ENCODE measurements at places on chromosomes 16 and 17. TPM values are rescaled to one million over a fixed set of nuclear protein-coding genes. Genes with fewer than 3 reads are reported as not detected.

DNA sequence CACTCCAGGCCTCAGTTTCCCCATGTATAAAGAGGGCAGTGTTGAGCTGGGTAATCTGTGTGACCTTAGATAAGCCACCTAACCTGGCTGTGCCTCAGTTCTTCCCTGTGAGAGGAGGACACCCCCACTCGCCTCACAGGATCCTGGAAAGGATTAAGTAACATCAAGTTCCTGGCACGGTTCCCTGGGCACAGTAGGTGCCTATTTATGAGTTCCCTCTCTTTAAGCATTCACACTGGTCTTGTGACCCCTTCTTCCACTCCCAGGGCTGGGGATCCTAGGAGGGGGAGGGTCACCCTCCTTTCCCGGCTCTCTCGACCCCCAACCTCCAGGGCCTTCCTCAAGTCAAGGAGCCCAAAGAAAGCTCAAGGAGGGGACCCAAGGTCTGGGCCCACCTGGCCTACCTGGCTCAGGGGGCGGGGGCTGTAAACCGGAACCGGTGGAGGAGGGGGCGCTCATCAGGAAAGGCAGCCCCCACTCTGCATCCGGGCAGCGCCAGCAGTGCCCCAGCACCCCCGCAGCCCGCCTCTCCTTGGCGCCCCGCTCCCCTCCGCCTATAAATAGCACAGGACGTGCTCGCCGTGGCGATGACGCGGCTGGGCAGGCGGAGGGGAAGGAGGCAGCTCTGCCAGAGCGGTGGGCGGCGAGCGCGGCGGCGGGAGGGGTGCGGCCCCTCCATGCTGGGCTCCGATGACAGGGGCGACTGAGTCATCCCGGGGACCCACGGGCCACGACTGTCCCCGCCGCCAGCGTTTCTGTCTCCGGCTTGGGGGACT, 9.4 kb downstream of the RPL19 start:
- peak; percentile 71 for DNase-seq

GRCh38 chr17:80968602-80969029, 23.0 kb upstream of the CHMP6 start:
- DNase-seq: peak; percentile 71

DNA sequence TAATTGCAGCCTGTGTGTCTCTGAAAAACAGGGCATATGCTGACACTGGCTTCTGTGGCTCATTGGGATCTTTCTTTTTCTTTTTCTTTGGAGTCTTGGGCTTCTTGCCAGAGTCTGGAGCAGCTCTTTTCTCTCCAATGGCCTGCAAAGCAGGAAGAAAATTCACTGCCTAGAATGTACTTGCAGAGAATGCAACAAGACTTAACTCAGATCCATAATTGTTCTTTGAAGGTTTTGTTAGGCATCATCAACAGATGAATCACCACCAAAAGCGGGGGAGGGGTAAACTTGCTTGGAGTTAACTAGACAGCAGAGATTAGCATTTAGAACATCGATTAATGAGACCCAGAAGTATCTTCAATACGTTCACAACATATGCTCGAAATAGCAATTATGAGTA, 100.9 kb downstream of the TOX3 start:
- DNase-seq: peak; percentile 68

GRCh38 chr17:76912421-76913164, 44.4 kb downstream of the MGAT5B start:
- DNase-seq: no peak

- DNase-seq: no peak
These were observed 147.4 kb downstream of the TMEM132E start for GRCh38 chr17:34726536-34727384.

SRCAP gene
- total RNA-seq: 86.2 TPM

DNA sequence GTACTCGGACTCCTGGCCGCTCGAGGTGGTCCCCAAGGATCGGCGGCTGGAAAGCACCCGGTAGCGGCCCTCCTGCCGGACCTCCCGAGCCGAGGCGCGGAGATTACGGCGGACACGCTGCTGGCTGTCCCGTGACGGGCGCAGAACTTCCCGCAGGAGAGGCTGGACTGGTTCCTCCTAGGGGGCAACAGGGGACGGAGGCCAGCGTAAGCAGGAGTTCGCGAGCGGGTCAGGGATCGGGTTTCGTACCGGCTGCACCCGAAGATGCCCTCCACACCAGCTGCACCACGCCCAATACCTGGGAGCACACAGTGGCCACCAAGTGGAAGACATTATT, 341 bp downstream of the SLC7A6OS start:
- no peak for DNase-seq

- no peak for DNase-seq
These were observed 28.0 kb downstream of the FZD2 start for GRCh38 chr17:44585315-44585714.

DNA sequence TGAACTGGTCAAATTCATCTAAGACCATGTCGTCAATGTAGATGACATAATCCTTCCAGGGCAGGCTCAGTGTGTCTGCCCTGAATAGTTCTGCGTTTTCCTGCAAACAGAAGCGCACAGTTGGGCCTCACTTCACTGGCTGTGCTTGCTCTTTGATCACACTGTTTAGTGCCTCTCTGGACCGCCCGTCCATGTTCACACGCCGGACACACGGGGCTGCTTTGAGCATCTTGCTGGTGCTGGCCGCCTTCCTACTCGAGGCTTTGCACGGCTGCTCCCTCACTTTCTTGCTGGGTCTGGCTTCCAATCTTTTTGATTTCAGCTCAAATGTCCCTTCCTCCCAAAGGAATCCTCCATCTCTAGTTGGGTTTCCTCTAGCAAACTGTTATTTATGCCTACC, 37.4 kb downstream of the DNAH17 start:
- DNase-seq: no peak

DNA sequence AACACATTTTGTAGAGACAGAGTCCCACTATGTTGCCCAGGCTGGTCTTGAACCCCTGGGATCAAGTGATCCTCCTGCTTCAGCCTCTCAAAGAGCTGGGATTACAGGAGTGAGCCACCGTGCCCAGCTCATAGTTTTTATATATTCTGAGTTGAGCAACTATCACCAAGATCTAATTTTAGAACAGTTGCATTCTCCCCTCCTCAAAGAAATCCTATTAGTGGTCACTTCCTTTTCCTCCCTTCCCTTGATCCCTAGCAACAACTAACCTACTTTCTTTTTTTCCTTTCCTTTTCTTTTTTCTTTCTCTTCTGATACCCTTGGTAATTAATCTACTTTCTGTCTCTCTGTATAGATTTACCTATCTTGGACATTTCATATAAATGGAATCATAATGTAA, 61.5 kb upstream of the B4GALNT2 start:
- peak; percentile 41 for DNase-seq

DNA sequence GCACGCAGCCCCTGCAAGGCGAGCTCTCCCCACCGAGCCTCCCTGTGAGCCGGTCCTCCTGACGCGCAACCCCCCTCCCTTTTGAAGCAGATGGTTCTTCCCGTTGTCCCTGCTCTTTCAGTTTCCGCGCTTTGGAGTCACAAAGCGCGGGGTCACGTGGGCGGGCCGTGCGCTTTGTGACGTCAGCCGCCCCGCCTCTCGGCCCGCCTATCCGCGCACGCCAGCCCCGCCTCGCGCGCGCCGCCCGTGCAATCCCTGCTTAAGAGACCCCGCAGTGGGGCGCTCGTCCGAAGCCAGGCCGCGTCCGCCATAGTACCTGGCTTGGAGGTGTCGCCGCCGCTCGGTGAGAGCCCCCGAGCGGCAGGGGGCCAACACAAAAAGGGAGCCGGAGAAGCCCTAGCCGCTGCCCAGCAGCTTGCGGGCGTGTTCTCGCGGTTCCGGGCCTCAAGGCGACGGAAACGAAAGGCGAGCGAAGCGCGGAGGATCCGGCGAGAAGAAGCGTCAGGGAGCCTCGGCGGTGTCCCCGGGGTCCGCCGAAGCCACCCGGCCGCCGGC, at the start of gene RBBP6:
Gene RBBP6 (plus strand): TSS at position 272 of the 555 bp plus-strand sequence. CDS start 1,061 bp downstream, outside the sequence.
- DNase-seq: peak; percentile 97

GRCh38 chr16:10617662-10618420, 37.4 kb upstream of the EMP2 start:
- no peak for DNase-seq

KIF19 gene
- not detected for total RNA-seq

TAT gene
- not detected for total RNA-seq

GRCh38 chr16:50688867-50689266, 4.5 kb upstream of the NOD2 start:
- no peak for DNase-seq

DNA sequence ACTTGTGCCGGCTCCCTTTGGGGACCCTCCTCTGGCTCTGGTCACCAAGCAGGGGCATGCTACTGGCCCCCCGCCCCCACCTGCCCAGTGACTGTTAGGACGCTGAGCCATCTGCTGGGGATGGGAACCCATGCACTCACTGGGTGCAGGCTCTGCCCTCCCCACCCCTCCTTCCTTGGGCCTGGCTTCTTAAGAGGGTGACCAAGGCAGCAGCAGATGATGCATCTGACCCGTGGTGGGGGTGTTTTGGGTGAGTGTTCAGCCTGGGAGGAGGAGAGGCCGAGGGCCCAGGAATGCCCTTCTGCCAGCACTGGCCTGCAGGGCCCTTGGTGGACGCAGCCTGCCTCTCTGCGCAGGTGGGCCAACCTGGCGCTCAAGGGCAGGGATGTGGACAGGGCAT, 19.2 kb upstream of the MTSS2 start:
- no peak for DNase-seq

DNA sequence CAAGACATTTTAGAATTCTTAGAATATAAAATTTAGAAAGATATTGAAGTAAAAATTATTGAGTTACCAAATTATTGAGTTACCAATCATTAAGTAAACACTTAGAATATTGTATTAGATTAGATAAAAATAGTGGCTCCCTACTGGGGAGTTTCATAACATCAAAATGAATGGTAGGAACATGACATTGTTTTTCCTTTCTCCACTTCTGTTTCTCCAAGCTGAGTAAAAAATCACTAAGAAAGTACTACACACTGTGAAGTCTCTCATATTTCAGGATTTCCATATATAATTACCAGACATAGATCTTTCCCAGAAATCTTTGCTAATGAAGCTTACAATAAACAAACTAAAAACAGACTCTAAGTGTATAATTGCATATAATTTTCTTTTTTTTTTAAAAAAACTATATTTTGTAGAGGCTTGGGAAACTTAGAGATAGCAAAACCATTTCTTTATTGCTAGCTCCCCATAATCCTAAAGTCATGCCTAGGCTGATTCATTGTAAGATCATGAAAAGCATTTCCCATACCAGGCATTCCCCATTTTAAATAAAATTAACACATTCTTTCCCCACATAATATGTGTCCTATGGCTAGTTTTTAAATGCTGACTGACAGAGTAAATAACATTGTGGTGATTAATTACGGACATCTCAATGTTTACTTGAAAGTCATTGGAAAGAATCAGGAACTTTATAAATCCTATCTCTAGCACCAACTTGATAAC, 1408.7 kb upstream of the GOT2 start:
- no peak for DNase-seq

MSRB1 gene
- 23.4 TPM for total RNA-seq

GRCh38 chr16:4913130-4913773, 23.7 kb downstream of the PPL start:
- no peak for DNase-seq

DUS2 gene
- total RNA-seq: 19.7 TPM

RNF43 gene
- total RNA-seq: 0.04 TPM

MYH8 gene
- total RNA-seq: not detected

- DNase-seq: no peak
These were observed 27.3 kb downstream of the HIC1 start for GRCh38 chr17:2082003-2082781.

DNA sequence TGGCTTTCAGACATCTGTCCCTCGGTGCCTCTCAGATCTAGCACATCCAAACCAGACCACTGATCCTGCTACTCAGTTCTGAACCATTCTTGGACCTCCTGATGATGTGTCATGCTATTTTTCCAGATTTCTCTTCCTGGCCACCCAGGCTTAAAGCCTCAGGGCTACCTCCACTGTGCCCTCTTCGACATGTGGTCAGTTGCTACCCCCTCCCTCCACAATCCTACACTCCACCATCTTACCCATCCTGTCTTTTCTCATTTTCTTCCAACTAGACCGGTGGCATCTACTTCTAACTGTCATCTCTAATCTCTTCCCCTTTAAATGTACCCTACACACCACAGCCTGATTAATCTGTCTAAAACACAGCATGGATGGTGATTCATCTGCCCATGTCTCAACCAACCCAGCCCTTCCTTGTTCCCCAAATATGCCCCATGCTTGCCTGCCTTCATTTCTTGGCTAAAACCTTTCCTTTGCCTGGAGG, 478.6 kb downstream of the SLC39A11 start:
- DNase-seq: no peak

GRCh38 chr16:65154321-65154720, 32.5 kb upstream of the CDH11 start:
- DNase-seq: peak; percentile 11

GRCh38 chr17:69047368-69048263, 13.1 kb downstream of the ABCA9 start:
- DNase-seq: no peak

CCDC78 gene
- 1.4 TPM for total RNA-seq

GRCh38 chr17:75757086-75757681, 7.8 kb downstream of the GALK1 start:
- no peak for DNase-seq

PPP1R9B gene
- 61.3 TPM for total RNA-seq

PRSS8 gene
- not detected for total RNA-seq

DNA sequence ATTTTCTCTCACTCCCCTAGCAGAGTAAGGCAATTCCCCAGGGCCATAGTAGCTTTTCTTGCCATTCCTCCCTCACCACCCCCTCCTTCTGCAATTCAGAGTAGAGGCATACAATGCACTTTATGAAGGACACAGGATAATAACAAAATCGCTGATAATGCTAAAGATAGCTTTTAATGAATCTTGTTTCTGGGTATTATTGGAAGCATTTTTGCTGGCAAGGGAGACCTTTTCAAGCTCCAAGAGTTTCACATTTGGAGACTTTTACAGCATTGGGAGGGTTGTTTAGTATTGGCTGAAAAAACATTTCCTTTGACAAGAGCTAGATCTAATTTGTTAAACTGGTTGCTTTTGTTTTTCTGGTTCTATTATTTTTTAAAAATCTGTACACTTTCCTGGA, 573.0 kb upstream of the C16orf82 start:
- DNase-seq: no peak

PRAC2 gene
- 25.5 TPM for total RNA-seq

- DNase-seq: no peak
These were observed 23.1 kb upstream of the ITGAX start for GRCh38 chr16:31331807-31332301.

DNA sequence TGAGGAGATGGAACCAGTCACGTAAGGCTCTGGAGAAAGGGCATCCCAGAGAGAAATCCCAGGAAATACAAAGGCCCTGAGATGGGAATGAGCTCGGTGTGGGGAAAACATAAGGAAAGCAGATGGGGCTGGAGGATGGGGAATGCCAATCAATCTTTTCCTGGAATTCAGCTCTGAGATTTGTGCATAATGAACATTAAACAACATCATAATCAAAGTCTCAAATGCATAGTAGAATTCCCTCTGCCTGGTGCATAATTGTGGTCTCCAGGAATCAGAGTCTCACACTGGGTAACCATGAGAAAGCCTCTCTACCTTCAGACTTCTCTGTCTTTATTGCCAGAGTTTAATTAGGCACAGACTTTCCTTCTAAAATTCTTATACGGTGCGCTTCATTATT, 30.8 kb downstream of the OTOA start:
- DNase-seq: no peak

CDK5R1 gene
- total RNA-seq: 5.1 TPM

All from A673 (cell line).